ENCODE measurements at places on chromosomes 6 and 20.

- peaks cover 5% of the 10 kb centered on the region for H3K4me1 ChIP-seq
- no peaks in the 10 kb centered on the region for H3K36me3 ChIP-seq
- H3K4me3 ChIP-seq, result no peak overlapping the region
Observed at GRCh38 chr6:134525190-134525868, 207.4 kb upstream of the SGK1 start.

GRCh38 chr20:25685276-25686080 is 11.2 kb downstream of the ZNF337 start:
- H3K27me3 ChIP-seq, result no peaks in the 10 kb centered on the region
- H3K36me3 ChIP-seq, result no peaks in the 10 kb centered on the region
- H3K4me1 ChIP-seq, result no peaks in the 10 kb centered on the region
- no peak overlapping the region for H3K4me3 ChIP-seq
- DNase-seq, result no peak

DNA sequence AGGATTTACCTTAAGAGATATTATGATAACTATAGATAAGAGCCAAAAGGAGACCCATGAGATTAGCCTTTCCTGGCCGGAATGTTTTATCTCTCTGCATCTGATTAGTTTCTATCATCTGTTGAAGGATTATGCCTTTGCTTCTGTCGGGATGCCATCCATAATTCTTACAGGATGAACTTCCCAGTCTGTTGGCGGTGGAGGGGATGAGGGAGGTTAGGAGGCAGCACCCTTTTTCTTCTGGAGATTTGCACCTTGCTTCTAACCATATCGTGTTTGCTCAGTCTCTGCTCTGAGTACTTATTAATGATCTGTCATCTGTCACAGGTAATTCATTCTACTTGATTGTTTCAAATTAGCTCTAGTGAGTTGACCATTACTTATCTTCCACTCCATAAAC is 292.1 kb downstream of the KHDC1L start:
- no peaks in the 10 kb centered on the region for H3K27me3 ChIP-seq
- no peaks in the 10 kb centered on the region for H3K36me3 ChIP-seq
- no peak overlapping the region for H3K27ac ChIP-seq
- no peaks in the 10 kb centered on the region for H3K4me1 ChIP-seq

DNA sequence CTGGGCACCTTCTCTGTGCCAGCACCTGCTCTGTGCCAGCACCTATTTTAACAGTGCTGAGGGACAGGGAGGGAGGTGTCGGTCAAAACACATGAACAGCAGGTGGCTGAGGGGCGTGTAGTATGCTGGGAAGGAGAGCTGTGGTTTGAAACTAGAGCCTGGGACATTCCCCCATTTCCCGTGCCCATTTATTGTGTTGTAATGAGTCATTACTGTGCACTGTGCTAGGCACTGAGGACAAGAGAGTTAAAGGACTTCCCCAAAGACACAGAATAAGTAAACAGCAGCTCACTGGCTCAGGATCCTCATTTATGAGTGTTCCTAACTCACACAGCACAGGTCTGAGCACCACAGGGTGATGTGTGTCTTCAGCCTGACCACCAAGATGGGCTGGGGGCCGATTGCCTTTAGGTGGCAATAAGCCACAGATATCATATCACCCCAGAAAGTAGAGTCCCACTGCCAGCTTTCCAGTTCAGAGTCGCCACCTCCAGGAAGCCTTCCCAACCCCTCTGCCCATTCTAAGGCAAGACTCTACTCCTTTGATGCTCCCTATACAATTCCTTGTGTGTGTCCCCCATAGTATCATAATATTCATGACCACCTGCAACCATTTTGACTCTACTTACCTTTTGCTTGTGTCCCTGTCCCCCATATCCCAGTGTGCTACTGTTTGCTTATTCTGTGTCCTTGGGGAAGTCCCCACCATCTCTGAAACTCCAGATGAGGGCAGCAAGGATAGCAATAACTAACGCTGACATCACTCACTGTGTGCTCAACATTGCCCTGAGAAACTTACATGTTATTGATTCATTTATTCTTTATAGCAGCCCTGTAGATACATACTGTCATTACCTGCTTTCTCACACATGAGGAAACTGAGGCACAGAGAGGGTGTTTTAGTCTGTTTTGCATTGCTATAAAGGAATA is 87.3 kb downstream of the TOX2 start:
- no peaks in the 10 kb centered on the region for H3K4me1 ChIP-seq
- no peak for DNase-seq
- H3K27ac ChIP-seq, result no peak overlapping the region
- no peaks in the 10 kb centered on the region for H3K27me3 ChIP-seq

GRCh38 chr6:69880601-69881000 is 14.2 kb downstream of the COL19A1 start:
- H3K4me3 ChIP-seq, result no peak overlapping the region
- H3K27ac ChIP-seq, result no peak overlapping the region
- no peaks in the 10 kb centered on the region for H3K27me3 ChIP-seq
- DNase-seq, result no peak
- H3K36me3 ChIP-seq, result no peaks in the 10 kb centered on the region

DNA sequence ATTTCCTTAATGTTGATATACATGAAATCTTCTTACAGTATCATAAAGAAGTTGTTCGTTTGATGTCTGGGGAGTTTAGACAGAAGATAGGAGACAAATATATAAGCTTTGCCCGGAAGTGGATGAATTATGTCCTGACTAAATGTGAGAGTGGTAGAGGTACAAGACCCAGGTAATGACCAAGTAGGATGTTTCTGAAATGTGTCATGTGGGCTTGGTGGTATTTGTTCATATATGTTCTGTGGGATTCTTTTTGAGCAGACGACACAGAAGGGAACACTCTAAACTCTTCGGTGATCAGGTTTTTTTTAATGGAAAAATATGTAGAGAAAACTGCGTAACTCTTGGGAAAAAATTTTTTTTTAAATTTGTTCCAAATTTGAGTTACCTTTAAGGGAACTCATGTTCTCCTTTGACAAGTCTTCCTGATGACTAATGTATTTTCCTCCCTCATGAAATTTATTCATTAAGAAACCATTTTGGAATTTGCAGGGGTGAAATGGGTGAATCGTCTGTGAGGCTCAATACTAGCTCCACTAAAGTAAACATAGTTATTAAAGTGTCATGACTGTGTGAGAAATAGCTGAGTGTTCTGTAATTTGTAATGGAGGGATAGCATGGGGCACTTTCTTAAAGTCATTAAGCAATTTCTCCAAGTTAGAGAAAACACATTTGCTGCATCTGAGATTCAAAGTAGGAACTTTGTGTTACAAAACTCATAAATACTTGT is 100.6 kb downstream of the MAP3K4 start:
- no peak overlapping the region for H3K4me3 ChIP-seq
- H3K27me3 ChIP-seq, result no peaks in the 10 kb centered on the region
- H3K27ac ChIP-seq, result no peak overlapping the region
- no peaks in the 10 kb centered on the region for H3K36me3 ChIP-seq
- no peaks in the 10 kb centered on the region for H3K4me1 ChIP-seq

DNA sequence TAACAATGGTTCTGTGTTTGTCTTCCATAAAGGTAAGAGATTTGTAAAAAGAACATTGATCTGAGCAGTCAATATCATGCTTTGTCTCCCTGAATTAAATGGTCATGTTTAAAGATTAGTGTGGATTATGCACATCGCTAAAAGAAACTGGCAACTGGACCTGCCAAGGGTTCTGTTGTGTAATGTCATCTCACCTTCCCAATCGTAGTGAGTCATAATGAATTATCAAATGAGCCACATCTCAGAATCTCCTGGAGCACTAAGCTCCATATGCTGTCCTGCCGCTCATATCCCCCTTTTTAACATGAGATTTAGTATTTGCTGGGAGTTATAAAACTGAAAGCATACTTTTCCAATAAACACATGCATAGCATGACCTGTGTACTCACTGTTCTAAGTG is 187.0 kb upstream of the OPRM1 start:
- no peak overlapping the region for H3K4me3 ChIP-seq
- no peaks in the 10 kb centered on the region for H3K36me3 ChIP-seq
- no peak overlapping the region for H3K27ac ChIP-seq
- no peak for DNase-seq
- H3K27me3 ChIP-seq, result no peaks in the 10 kb centered on the region
- no peaks in the 10 kb centered on the region for H3K4me1 ChIP-seq

DNA sequence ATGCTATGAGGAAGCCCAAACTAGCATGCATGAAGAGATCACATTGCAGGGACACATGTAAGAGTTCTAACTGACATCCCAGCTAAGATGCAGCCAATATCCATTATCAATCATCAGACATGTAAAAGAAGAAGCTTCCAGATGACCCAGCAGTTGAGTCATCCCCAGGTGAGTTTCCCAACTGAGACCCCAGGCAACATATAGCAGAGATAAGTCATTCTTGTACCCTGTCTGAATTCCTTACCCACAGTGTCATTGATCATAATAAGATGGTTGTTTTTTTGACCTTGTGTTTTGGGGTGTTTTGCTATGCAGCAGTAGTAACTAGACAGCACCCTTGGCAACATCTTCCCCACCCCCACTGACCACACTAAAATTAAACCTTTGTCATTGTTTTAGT is 18.9 kb downstream of the SIRPD start:
- no peak overlapping the region for H3K4me3 ChIP-seq
- no peaks in the 10 kb centered on the region for H3K36me3 ChIP-seq
- DNase-seq, result no peak
- no peaks in the 10 kb centered on the region for H3K4me1 ChIP-seq

DNA sequence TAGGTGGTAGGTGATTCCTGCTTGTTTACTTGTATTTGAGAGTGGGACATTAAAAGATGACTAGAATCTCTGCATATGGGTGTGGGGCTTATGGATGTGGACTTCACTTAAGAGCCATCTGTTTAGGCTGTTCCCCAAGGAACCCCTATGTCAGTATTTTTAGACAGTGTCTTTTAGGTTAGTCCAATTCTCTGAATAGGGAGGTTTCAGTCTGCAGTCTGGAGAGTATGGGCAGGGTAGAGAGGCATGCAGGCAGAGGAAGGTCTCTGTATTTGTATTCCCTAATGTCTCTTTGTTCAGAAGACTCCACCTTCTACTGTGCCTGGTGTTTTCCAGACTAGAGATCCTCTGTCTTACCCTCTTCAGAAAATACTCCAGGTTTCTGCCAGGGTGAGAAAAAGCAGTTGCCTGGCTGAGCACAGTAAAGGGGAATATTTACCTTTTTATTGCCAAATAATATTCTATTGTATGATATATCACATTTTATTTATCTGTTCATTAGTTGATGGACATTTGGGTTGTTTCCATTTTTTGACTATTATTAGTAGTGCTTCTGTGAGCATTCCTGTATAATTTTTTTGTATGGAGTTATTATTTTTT is 19.1 kb downstream of the SLX4IP start:
- H3K36me3 ChIP-seq, result no peaks in the 10 kb centered on the region
- no peaks in the 10 kb centered on the region for H3K27me3 ChIP-seq
- H3K4me1 ChIP-seq, result no peaks in the 10 kb centered on the region
- no peak for DNase-seq
- H3K4me3 ChIP-seq, result no peak overlapping the region
- H3K27ac ChIP-seq, result no peak overlapping the region

- H3K4me3 ChIP-seq, result peak overlapping the region; percentile 70
- no peaks in the 10 kb centered on the region for H3K27me3 ChIP-seq
- peaks cover 17% of the 10 kb centered on the region for H3K4me1 ChIP-seq
- H3K27ac ChIP-seq, result peak overlapping the region; percentile 86
- H3K36me3 ChIP-seq, result no peaks in the 10 kb centered on the region
- peak; percentile 42 for DNase-seq
Observed at GRCh38 chr6:21593927-21594415, 420 bp downstream of the SOX4 start.

- peak overlapping the region; percentile 12 for H3K4me3 ChIP-seq
- no peaks in the 10 kb centered on the region for H3K36me3 ChIP-seq
- no peaks in the 10 kb centered on the region for H3K27me3 ChIP-seq
Observed at GRCh38 chr6:45419571-45420082, 41.9 kb upstream of the SUPT3H start.

DNA sequence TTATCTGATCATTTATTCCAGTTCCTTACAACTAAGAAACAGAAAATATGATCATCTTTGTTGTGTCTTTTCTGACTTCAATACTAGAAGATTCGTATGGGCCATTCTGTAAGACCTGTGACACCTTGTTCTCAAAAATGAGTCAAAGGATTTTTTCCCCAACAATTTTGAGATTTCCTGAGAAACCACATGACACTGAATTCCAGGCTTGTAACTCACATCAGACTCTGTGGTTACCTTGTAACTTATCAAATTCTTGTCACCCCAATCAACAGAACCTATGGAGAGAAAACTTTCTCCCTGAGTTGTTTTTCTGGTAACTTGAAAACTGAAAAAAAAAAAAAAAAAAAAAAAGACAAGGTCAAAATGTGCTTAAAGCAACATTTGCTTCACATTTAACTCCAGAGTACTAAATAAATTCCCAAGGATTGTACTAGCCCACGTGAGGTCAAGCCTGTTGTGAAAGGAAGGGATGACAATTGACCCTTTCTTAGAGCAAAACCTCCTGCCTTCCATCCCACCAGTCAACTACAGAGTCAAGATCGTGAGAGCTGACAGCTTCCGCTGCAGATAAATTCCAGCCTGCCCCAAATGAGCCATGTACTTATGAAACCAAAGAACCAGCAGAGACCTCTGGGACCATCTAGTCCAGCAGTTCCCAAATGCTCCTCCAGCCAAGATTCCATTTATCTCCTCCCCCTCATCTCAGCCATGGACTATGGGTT is 140.3 kb downstream of the TBX18 start:
- no peak overlapping the region for H3K4me3 ChIP-seq
- H3K36me3 ChIP-seq, result no peaks in the 10 kb centered on the region
- H3K4me1 ChIP-seq, result no peaks in the 10 kb centered on the region
- H3K27me3 ChIP-seq, result no peaks in the 10 kb centered on the region
- DNase-seq, result no peak

Measured in testis (tissue), 5 donors.